ENCODE measurements at places on chromosomes 13 and 19. TPM values are rescaled to one million over a fixed set of nuclear protein-coding genes. Genes with fewer than 3 reads are reported as not detected.

Gene EXOC3L2
- 0.09 TPM for polyA plus RNA-seq

Gene PSG3
- not detected for polyA plus RNA-seq

DNA sequence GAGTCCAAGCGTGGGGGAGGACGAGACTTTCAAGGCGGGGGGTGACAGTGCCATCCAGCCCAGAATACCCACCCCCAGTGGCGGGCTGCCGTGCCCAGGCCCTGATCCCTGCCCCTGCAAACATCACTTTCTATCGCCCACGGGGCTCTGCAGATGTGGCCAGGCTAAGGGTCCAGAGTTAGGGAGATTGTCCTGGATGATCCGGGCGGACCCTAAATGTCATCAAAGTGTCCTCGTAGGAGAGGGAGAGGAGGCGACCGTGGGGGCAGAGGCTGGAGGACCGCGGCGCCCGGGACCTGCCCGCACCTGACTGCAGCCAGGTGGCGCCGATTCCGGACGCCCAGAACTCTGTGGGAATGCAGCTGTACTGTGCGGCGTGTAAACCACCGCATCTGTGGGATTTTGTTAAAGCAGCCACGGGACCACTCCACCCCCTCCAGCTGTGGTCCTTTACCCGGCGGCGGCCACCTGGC, 32.4 kb downstream of the GJA3 start:
- DNase-seq = no peak
- H3K27me3 ChIP-seq = peaks cover 19% of the 10 kb centered on the region
- no peaks in the 10 kb centered on the region for H3K36me3 ChIP-seq
- H3K4me3 ChIP-seq = peak overlapping the region; percentile 72

DNA sequence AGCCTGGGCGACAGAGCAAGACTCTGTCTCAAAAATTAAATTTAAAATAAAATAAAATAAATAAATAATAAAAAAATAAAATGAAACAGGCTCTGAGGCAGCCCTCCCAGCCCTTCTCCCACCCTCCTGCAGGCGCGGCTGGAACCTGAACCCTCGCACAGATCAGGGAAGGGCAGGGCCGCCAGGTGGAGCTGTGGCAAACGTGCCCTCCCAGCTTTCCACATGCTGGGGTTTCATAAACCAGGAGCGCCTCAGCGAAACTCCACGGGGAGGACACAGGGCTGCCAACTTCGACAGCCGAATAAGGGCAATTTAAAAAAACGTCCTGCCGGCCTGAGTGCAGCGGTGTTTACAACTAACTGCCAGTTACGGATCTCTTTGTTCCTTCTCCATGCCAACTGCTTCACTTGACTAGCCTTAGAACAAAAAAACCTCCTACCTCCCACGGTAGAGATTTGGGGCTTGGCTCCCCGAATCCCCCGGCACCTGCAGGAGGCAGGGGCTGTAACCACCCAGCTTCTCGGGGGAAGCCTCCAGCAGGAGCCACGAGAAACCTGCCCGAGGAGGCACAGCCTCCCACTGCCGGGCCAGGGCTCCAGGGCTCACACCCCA, 15.9 kb downstream of the ZNF787 start:
- DNase-seq = no peak
- H3K36me3 ChIP-seq = peaks cover 12% of the 10 kb centered on the region
- H3K4me1 ChIP-seq = peaks cover 15% of the 10 kb centered on the region
- H3K4me3 ChIP-seq = no peak overlapping the region

GRCh38 chr13:113207890-113208420, 514 bp downstream of the PCID2 start:
- no peaks in the 10 kb centered on the region for H3K27me3 ChIP-seq
- no peak for DNase-seq
- peak overlapping the region; percentile 96 for H3K27ac ChIP-seq
- H3K4me3 ChIP-seq = peak overlapping the region; percentile 97
- peaks cover 32% of the 10 kb centered on the region for H3K4me1 ChIP-seq

DNA sequence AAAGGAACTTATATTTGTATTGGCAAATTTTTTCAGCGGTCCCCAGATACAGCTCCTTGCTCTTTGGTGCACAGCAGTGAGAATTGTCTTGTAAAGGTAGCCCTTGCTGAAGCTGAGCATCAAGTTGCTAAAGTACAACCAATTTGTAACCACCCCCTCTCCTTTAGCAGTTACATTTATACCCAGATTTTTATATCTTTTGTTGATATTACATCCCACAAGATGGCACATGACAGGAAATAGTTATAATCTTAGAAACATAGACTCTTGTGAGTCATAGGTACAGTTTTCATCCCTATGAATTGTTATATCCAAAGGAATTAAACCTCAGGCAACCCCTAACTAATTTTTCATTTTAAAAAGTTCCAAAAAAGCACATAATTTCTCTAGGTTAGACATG, 523.0 kb upstream of the SLITRK1 start:
- DNase-seq = no peak
- H3K27ac ChIP-seq = no peak overlapping the region
- H3K27me3 ChIP-seq = no peaks in the 10 kb centered on the region

GRCh38 chr13:23695711-23696464, 125.7 kb downstream of the TNFRSF19 start:
- no peak for DNase-seq
- no peak overlapping the region for H3K4me3 ChIP-seq
- H3K27ac ChIP-seq = peak overlapping the region; percentile 31
- H3K4me1 ChIP-seq = peaks cover 9% of the 10 kb centered on the region
- H3K27me3 ChIP-seq = no peaks in the 10 kb centered on the region
- no peaks in the 10 kb centered on the region for H3K36me3 ChIP-seq

- no peak for DNase-seq
- no peaks in the 10 kb centered on the region for H3K36me3 ChIP-seq
- no peak overlapping the region for H3K4me3 ChIP-seq
Measured at GRCh38 chr13:111549464-111549863, 229.0 kb downstream of the TEX29 start.

DNA sequence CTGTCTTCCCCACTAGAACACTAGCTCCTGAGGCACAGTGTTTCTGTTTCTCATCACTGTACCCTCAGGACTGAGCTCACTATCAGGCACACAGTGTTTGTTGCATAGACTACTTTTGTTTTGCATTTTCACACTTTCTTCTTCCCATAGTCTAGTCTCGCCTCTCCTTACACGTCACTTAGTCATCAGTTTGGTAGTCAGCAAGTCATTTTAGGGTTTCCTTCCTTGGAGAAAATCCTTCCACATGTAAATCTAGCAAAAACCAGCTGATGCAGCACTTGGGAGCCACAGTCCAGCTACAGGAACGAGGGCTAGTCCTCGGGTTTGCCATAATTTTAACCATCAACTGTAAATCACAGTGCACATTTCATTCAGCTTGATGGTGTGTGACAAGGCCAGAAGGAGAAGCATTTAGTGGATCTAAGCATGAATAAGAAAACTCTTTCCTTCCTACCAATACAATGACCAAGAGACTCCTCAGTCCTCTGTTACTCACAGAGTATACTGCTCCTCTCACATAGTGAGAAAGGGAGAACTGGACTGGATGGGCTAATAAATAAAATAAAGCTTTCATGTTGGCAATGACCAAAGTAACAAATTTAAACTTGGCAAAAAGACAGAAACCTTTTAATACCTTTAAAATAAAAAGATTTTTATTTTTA, 221.0 kb downstream of the KLF12 start:
- DNase-seq = no peak
- no peak overlapping the region for H3K4me3 ChIP-seq
- peaks cover 5% of the 10 kb centered on the region for H3K4me1 ChIP-seq
- no peak overlapping the region for H3K27ac ChIP-seq

DNA sequence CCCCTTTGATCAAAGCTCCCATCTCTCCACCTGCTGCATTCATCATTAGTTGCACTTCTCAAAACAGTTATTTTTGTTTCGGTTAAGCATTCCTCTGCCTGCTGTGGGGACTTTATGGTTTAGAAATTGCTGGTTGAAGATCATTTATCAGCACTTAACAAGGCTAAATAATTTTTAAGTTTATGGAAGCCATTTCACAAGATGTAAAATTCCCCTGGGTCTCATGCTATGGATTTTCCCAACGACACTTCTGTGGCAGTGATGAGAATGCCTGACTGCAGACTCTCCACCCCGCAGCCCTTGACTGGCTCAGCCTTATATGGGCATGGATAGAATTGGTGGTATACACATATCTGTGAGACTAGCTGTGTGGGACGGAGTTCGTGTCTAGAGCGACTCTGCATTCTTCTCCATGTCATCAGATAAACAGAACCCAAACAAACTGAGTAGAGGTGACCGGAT, 52.8 kb downstream of the COL4A2 start:
- no peak overlapping the region for H3K4me3 ChIP-seq
- peaks cover 10% of the 10 kb centered on the region for H3K36me3 ChIP-seq
- no peak for DNase-seq
- H3K27me3 ChIP-seq = no peaks in the 10 kb centered on the region
- H3K4me1 ChIP-seq = no peaks in the 10 kb centered on the region

GRCh38 chr13:24152292-24153214, 8.0 kb upstream of the SPATA13 start:
- H3K4me1 ChIP-seq = peaks cover 15% of the 10 kb centered on the region
- DNase-seq = no peak
- no peaks in the 10 kb centered on the region for H3K27me3 ChIP-seq
- no peaks in the 10 kb centered on the region for H3K36me3 ChIP-seq

DNA sequence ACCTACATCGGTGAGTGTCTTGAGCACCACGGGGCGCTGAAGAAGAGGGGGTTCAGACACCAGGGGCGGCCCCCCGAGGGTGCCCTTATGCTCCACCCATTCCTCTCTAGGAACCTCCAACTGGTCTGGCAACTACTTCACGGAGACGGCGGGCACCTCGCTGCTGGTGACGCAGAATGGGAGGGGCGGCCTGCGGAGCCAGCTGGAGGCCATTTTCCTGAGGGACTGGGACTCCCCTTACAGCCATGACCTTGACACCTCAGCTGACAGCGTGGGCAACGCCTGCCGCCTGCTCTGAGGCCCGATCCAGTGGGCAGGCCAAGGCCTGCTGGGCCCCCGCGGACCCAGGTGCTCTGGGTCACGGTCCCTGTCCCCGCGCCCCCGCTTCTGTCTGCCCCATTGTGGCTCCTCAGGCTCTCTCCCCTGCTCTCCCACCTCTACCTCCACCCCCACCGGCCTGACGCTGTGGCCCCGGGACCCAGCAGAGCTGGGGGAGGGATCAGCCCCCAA, 12.1 kb downstream of the HIPK4 start:
- H3K4me1 ChIP-seq = no peaks in the 10 kb centered on the region
- no peak overlapping the region for H3K4me3 ChIP-seq
- peaks cover 4% of the 10 kb centered on the region for H3K36me3 ChIP-seq
- DNase-seq = no peak
- no peak overlapping the region for H3K27ac ChIP-seq

DNA sequence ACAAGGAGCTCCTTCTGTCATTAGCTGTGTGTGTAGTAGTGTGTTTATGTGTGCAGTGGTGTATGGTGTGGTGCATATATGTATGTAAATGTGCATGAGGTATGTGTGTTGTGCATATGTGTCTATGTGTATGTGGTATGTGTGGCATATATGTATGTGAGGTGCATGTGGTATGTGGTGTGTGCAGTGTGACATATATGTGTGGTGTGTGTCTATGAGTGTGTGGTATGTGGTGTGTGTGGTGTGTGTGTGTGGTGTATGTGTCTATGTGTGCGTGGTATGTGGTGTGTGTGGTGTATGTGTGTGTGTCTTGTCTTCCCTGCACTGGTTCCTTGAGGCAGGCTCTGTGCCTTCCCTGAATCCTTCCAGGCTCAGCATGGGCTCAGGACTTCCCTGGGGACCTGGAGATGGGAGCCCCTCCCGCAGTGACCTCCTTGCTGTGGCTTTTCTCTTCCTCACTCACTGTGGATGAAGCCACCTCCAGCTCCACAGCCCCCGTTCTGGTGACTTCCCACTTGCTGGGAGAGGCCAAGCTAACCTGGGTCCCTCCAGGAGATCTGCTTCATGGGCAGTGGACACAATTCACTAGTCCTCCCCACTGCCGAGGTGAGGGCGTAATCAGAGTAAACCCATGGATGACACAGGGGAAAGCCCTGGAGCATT, 64.2 kb downstream of the CCDC70 start:
- no peaks in the 10 kb centered on the region for H3K4me1 ChIP-seq
- DNase-seq = no peak
- no peaks in the 10 kb centered on the region for H3K27me3 ChIP-seq
- H3K27ac ChIP-seq = no peak overlapping the region
- no peaks in the 10 kb centered on the region for H3K36me3 ChIP-seq

GRCh38 chr13:45807520-45808099, 43.9 kb downstream of the SIAH3 start:
- no peaks in the 10 kb centered on the region for H3K27me3 ChIP-seq
- peaks cover 14% of the 10 kb centered on the region for H3K4me1 ChIP-seq

GRCh38 chr13:49580980-49581680, 4.2 kb downstream of the RCBTB1 start:
- no peak for DNase-seq
- no peaks in the 10 kb centered on the region for H3K27me3 ChIP-seq
- peaks cover 25% of the 10 kb centered on the region for H3K4me1 ChIP-seq
- H3K4me3 ChIP-seq = no peak overlapping the region

DNA sequence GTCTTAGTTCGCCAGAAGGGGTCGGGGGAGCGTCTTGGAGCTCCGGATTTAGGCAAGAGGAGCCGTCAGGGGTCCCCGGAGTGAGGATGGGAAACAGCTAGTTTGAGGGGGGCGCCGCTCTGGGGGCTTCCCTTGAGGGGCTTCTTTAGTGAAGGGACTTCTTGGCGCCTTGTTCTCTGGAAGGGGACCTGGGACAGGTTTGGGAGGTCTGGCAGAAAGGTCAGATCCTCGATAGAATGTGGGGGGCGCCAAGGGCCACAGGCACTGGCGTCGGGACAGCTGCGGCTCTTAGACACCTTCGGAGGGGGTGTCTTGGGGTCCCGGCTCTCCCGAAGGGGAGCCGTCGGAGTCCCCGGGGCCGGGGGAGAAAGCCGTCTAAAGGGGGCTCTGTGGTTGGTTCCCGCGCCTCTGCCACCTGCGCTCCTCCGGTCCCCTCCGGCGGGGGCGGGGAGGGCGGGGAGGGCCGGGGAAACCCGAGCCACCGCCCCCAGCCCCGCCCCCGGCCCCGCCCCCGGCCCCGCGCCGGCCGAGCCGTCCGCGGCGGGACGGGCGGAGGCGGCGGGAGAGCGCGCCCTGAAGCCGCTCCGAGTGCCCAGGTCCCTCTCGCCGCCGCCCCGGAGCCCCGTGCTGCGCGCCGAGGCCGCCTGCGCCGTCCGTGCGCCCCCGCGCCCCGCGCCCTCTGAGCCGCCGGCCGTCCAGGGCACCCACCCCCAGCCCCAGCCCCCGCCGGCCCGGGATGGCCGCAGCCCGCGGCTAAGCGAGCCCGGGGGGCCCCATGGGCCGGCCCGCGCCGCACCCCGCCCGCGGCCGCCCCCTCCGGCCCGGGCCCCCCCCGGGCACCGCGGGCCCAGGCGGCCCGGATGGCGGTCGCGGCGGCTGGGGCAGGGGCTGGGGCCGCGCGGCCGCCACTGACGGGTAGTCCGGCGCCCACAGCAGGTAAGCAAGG, at the start of gene NRTN:
Gene NRTN, plus strand, starts transcription at position 552 of the 946 bp plus-strand sequence. CDS start 19,099 bp downstream, outside the sequence.
- peaks cover 7% of the 10 kb centered on the region for H3K4me1 ChIP-seq
- no peak for DNase-seq
- no peaks in the 10 kb centered on the region for H3K36me3 ChIP-seq
- no peak within 1 kb of the TSS for H3K27ac ChIP-seq
- H3K4me3 ChIP-seq = peak within 1 kb of the TSS; percentile 48

DNA sequence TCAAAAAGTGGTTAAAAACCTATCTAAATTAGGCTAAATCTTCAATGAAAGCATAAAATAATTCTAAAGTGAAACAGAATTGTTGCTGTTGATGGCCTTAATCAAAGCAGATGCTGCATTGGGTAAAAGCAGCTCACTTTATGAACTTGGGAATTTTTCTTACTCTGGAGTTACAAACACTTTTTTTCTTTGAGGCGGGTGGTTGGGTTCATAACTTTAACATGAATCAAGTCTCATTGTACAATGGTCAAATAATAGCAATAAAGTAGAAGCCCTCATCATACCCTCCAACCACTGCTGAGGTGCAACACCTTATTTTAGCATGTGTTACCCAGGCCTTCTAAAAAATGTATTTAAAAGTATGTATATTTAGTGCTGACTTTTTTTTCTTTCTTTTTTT, 29.1 kb downstream of the NUP58 start:
- peak overlapping the region; percentile 39 for H3K27ac ChIP-seq
- DNase-seq = no peak
- H3K4me3 ChIP-seq = no peak overlapping the region
- peaks cover 23% of the 10 kb centered on the region for H3K36me3 ChIP-seq
- peaks cover 7% of the 10 kb centered on the region for H3K4me1 ChIP-seq

All from keratinocyte (primary cell).